ENCODE measurements at places on chromosomes 3 and 15.

DNA sequence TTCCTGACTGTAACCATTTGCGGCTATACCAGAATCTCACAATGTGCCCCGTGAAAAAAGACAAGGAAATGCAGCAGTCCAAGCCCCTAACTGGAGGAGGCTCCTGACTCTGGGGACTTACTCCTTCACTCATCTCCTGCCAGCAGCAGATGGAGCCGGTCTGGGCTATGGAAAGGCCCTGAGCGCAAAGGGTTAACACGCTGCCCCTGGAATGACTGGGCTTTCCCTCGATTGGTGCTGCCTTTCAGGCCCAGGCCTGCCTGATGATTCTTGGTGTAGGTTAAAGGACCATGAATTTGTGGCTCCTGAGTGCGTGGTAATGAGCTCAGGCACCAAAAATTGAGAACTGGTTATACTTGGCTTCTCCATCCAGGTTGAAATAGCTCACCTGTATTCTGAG, 42.3 kb upstream of the GALNT15 start:
- DNase-seq = no peak

- no peak for DNase-seq
These were observed 16.2 kb downstream of the TERC start for GRCh38 chr3:169748670-169749069.

DNA sequence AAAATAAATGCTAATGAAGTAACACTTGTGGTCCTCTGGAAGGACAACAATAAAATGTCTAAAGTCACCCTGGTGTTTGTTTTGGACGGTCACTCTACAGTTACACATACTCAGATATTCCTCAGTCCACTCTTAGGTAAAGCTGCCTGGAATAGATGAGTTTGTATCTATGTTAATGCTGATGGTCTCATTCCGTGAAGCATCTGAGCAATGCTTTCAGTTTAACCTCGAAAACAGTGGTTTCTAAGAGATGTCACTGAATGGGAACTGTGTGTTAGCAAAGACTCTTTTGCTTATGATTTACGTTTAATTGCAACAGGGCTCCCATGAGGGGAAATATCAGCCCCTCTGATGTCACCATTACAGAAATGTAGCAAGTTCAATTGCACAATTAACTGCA, 49.1 kb downstream of the FBN1 start:
- no peak for DNase-seq

GRCh38 chr3:156642750-156643728, 31.4 kb upstream of the TIPARP start:
- DNase-seq = no peak

- no peak for DNase-seq
These were observed 237.8 kb upstream of the GADL1 start for GRCh38 chr3:31132132-31132769.

- no peak for DNase-seq
These were observed 449.5 kb upstream of the WNT5A start for GRCh38 chr3:55936549-55937052.

DNA sequence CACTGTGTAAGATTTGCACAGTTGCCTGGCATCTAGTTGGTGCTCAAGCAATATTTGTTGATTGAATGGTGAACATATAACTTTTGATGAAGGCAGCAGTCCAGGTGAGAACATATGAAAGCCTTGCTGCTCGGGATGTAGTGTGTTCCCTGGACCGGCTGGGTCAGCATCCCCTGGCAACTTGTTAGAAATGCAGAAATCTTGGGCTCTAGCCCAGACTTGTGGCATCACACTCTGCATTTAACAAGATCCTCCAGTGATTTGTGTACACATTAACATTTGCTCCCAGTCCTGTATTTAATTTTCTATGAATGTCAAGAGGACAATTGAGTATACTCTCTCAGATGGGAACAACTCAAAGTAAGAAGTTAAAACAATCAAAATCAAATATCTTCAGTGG, 69.0 kb upstream of the SAMMSON start:
- no peak for DNase-seq

- DNase-seq = no peak
These were observed 106.5 kb upstream of the P2RY1 start for GRCh38 chr3:152728231-152728980.

DNA sequence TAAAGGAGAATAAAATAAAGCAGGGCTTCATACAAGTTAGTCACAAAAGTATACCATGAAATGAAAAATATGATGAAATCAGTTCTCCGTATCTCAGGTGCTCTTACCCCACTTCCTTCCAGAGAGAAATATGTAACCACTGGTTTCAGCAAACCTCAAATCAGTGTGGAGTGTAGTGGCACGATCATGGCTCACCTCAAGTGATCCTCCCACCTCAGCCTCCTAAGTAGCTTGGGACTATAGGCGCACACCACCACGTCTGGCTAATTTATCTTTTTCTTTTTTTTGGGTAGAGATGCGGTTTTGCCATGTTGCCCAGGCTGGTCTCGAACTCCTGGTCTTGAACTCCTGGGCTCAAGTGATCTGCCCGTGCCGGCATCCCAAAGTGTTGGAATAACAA, 24.2 kb downstream of the DENND4A start:
- no peak for DNase-seq

- DNase-seq = no peak
These were observed 78.2 kb downstream of the CLSTN2 start for GRCh38 chr3:140013220-140013619.

- DNase-seq = no peak
These were observed 19.5 kb upstream of the IFT57 start for GRCh38 chr3:108241721-108242120.

DNA sequence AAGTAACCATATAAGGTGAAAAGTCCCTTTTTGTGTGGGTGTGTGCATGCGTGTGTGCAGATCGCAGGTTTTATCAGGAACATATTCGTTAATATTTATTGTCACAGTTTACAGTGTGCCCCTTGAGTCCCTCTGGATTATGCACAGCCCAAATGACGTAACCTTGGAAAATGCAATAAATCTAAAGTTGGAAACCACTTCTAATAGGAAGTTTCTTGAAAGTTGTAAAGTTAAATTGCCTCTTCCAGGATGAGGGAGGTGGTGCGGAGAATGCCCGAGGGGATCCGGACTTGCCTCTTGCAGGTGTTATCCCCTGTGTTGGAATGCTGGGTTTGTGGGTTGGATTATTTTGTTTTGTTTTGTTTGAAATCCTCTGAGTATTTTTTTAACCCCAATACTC, 143.3 kb downstream of the CMSS1 start:
- no peak for DNase-seq

DNA sequence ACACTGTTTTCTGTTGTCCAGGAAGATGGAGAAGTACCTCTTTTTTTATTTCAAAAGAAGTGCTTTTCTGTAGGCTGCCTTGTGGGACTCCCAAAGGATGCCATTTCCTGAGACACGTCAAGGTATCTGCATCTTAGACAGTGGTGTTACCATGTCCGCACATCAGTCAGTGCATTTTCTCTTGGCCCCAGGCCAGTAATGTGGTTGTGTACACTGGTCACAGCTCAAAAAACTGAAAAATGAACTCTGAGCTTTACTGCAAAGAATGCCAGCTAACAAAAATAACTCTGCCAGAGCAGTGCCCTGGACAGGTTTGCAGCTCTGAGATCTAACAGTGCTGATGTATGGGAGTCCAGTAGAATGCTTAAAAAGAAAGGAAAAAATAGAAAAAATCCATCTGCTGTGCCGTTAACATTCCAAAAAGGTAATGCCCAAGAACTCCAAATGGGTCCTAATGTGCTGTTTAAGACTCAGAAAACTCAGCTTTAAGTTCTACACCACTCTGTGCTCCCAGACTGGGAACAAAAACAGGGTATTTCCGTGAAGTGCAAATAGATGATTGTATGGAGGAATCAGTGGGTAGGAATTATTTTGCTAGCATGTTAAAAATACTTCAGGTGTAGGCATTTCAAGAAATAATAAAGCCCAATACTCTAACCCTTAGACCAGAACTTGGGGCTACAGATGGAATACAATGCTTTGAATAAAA, 315.9 kb downstream of the FEZF2 start:
- DNase-seq = no peak

- DNase-seq = no peak
These were observed 203.8 kb downstream of the UACA start for GRCh38 chr15:70559265-70560239.

DNA sequence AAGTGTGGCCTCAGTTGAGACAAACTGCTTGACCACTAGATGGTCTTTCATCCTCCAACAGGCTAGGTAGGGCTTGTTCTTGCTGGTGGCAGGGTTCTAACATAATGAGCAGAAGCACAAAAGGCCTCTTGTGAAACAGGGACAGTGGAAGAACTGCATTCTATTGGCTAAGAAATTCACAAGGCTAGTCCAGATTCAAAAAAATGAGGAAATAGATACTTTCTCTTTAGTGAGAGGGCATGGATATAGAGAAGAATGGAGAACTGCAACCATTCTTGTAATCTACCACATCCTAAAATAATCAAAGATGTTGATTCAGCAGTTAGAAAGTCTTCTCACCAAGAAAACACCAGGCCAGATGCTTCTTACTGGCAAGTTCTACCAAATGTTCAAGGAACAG, 143.7 kb upstream of the LRIG1 start:
- no peak for DNase-seq

DNA sequence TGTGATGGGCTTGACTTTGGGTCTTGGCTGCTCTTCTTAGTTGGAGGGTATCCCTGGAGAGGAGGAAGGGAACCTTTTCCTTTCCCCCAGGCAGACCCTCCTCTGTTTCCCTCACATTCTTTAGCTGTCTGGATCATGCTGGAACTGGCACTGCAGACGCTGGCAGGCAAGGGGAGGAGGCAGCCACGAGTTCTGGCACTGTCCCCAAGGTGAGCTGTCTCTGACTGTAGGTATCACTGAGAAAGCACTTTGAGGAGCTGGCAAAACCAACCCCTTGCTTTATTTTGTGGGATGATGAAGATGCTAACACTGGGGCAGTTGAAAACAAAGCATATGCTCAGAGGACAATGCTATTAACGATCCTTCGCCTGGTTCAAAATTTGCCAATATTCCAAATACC, 175.0 kb downstream of the SOX2 start:
- DNase-seq = no peak

DNA sequence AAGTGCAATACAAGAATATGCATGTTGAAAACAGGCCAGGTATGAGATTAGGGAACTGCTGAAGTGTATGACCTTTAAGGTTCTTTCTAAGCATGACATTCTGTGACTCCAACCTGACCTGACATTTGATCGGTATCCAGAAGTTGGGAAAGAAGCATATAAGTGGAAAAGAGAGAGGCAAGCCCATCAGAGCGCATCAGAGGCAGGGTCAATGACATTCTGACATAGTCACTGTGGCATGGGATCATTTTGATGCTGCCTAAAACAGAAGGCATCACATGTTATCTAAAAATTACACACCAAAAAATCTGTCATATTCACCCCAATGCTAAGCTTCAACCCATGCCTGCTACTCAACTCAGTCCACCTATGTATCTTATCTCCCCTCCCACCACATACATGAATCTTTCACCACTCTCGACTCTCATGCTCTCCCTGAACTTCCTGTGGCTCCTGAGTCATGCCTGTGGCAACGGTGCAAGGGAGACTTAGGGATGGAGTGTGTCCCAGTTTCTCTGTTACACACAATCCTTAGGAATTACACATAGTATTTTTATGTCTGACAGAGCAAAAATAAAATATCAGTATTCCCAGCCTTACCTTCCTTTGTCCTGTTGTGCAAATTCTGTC, 20.5 kb upstream of the LRRN1 start:
- DNase-seq = no peak

DNA sequence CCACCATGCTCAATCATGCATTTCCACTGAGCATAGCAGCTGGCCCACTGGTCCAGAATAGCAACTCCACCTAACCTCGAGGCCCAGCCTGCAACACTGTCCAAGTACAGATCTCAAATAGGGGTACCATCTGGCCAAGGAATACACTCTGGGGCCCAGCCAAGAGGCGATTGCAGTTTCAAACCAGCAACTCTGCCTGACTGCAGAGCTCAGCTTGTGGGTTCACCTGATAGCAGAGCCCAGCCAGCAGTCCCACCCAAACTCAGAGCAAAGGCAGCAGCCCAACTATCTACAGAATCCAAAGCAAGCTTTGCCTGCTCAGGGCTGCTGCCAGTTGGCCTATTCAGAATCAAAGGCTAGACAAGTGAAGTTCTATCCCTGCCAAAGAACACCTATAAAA, 30.5 kb downstream of the POLQ start:
- DNase-seq = no peak

DNA sequence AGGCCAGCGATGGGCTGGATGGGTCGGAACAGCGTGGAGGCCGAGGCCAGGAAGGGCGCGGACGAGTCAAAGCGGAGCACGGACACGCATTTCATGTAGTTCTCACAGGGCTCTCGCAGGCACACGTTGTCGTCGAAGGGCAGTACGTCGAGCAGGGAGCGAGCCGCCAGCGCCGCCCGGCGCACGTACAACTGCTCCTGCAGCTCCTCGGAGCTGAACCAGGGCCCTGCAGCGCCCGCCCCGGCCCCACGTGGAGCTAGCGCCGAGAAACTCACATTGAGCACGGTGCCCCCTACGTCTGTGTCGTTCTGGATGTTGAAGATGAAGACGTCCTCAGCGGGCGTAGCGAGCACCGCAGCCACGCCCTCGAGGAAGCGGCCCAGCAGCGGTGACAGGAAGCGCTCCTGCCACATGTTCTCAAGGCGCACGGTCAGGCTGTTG, 5.8 kb downstream of the CELSR3 start:
- no peak for DNase-seq

DNA sequence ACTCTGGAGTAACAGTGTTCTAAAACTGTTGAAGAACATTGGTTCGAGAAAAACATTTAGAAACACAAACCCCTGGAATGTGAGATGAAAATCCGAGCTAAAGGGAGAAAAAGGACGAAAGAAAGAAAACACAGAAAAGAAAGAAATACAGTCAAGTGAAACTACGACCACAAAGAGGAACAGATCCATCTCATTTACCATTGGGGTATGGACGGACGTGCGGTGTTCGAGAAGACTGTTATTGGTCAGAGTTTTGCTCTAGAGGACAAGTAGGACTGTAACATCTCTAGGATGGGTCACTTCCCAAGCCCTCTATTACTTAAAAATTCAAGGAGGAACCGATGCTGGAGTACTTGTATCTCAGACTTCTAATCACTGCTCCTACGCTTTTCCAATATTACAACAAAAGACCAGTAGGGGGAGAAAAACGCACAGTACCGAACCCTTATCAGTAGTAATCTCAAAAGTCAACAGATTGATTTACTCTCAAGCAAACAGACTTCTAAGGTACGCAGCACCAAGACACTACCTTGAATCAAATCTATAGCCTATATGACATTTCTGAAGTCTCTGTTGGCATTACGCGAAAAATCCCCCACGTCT, 1.1 kb upstream of the PIK3CA start:
- DNase-seq = no peak

GRCh38 chr15:58227706-58228543, 89.7 kb downstream of the AQP9 start:
- no peak for DNase-seq

GRCh38 chr15:78312536-78312935, 13.1 kb upstream of the SKIC8 start:
- no peak for DNase-seq
